ENCODE measurements at places on chromosomes 4 and X.
A peak's percentile ranks its signal among the peaks of the same experiment; 100 is the strongest.

DNA sequence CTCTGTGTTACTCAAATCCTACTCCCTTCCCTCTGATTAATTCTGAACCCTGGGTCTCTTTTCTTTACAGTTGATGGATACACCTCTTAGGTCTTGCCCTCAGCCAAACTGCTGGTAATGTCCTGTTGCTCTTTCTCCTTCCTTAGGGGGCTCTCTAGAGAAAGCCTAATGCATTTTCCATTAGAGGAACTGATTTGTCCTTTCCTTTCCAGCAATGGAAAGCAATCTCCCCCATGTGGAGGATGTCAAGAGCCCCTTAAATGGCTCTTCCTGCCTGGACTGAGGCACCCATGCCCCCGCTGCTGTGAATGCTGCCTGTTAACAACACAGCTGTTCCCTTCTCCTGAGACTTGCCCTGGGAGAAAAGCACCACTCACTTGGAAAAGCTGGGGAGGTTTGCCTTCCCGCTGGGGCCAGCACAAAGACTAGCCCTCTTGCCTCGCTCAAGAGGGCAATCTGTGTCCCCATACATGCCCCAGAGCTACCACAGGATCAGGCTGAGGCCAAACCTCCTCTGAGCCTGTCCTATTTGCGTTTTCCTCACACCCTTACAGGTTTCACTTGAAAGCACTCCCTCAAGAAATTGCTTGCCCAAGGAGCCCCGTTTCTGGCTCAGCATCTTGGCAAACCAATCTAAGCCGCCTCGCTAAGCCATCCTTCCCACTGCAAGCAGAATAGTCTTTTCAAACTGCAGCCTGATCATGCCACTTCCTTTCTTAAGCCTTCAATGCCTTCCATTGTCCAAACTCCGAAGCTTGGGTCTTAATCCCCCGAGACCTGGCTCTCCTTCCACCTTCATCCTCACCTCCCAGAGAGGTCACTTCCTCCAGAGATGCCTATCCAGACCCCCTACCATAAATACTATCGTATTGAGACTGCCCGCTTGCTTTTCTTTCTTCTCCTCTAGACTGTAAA, 23.2 kb upstream of the SMIM20 start:
- DNase-seq, result no peak

- DNase-seq, result no peak
These were observed 135.8 kb downstream of the IL15 start for GRCh38 chr4:141771889-141772830.

GRCh38 chr4:152485726-152486276, 50.1 kb downstream of the FBXW7 start:
- DNase-seq, result peak; percentile 64

- no peak for DNase-seq
These were observed 137.6 kb upstream of the KLF3 start for GRCh38 chr4:38526412-38526811.

- no peak for DNase-seq
These were observed 19.4 kb downstream of the SORBS2 start for GRCh38 chr4:185792384-185793115.

Measured in SW480 (cell line).